ENCODE measurements at places on chromosomes 16 and 17. TPM values are rescaled to one million over a fixed set of nuclear protein-coding genes. Genes with fewer than 3 reads are reported as not detected.

DNA sequence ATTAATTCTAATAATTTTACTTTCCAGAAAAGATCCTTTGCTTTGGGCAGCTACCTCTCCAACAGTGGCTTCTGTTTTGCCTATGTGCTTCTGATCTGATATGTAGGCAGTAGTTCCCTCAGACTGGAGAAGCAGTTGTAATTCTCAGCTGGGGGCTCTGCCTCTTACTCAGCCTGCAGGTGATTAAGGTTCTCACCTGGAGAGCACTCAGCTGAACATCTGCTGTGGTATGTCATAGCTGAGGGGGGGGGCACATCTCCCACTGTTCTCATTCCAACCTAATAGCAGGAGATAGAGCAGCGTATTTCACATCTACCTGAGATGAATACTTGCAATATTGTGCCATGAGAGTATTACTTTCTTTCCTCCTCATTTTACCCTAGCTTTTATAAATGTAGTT lies 511.9 kb upstream of the CDH8 start:
- no peak for DNase-seq

DNA sequence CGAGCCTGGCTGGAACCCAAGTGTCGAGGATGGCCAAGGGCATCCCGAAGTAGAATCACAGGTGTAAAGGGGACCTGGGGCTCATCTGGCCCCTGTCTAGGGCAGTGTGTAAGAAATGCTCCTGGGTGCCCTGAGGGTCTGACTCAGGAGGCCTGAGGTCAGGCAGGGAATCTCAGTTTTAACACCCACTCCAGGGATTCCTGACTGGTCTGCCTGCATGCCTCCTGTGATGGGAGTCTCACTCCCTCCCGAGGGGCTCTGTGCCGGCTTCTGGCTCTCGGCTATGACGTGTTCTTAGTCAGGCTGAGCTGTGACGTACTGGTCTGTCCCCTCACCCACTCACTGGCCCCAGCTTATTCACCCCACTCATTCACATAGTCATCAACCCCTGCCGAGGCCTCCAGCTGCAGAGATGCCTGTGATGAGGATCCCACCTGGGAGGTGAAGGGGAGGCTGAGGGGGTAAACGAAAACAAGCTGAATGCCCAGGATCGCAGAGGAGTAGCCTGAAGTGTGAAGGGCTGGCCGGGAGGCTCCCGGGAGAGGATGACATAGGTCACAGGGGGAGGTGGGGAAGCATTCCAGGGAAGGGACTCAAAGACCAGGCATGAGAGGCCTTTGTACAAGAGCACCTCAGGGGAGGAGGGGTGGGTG lies 23.8 kb downstream of the FAM83G start:
- DNase-seq: no peak

DNA sequence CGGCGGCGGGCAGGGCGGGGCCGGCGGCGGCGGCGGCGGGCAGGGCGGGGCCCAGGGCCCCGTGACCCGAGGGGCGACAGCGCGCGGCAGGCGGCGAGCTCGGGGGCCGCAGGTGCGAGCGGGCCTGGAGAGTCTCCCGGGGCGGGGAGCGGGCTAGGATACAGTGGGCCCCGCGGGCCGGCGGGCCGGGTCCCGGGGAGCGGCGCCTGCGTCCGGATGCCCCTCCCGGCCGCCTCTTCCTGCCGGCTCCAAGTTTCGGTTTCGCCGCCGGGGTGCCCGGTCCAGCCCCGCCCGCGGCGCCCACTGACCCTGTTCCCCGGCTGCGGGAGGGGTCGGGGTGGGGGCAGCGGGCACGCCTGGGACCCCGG lies at the start of gene RNF213:
Gene RNF213, plus strand, starts transcription at position 62 of the 368 bp plus-strand sequence. CDS start 2,830 bp downstream, outside the sequence.
- no peak for DNase-seq

GRCh38 chr17:71502443-71502842 lies 618.4 kb upstream of the SOX9 start:
- DNase-seq: no peak

DNA sequence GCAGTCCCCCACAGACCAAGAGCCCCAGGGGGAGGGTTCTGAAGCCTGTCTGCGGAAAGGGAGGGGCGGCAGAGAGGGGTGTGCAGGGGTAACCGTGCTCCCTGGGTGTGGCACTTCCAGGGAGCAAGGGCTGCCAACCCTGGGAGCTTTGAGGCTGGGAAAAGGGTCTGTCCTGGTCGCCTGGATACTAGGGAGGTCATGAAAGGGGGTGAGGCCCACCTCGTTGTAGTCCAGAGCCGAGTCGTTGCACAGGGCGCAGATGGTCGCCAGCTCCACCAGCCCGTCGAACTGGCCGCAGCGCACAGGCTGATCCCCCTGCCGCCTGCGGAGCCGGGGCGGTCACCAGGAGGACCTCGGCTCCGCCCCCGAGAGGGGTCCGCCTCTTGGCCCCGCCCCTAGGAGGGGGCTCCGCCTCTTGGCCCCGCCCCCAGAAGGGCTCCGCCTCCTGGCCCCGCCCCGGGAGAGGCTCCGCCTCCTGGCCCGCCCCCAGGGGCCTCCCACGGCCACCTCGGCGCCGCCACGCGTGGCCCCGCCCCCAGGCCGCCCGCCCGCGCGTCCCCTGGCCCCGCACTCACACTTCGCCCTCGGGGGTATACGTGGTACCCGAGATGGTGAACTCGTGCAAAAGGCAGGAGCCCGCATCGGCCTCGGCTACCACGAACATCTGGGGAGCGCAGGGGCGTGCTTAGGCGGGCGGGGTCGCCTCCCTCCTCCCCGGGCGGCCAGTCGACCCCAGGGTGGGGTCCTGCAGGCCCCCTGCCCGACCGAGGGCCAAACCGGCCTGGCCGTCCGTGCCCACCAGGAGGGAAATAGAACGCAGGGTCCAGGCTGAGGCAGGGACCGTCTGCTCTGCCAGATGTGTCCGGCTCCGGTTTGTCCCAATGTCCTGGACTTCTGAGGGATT lies 19.5 kb downstream of the ATP2A3 start:
- DNase-seq: peak; percentile 61

TBC1D3B gene
- 10.8 TPM for total RNA-seq
